ENCODE measurements at places on chromosomes 11 and 22.
A peak's percentile ranks its signal among the peaks of the same experiment; 100 is the strongest.

DNA sequence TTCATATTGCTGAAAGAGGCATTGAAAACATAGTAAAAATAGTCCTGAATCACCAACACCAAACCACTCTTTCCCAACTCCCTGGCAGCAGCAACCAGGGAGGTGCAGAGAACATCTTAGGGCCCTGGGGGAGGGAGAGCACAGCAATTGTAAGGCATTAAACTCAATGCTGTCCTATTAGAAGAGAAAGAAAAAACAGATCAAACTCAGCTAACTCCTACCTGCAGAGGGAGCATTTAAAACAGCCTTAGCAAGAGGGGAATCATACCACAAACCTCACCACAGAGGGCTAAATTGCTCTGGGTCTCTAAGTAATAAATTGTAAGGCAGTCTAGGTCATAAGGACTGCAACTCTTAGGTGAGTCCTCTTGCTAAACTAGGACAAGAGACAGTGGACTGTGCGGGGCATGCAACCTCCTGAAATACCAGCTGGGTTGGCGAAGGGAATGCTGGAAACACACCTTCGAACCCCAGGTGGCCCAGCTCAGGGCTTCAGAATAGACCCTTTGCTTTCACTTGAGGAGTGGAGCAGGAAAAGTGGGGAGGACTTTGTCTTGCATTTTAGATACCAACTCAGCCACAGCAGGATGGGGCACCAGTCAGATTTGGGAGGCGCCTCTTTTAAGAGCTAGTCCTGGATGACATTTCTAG lies 697.1 kb upstream of the FAT3 start:
- DNase-seq: no peak

- DNase-seq: no peak
These were observed 13.1 kb upstream of the CENATAC start for GRCh38 chr11:118984825-118985224.

- no peak for DNase-seq
These were observed 113.8 kb downstream of the ATXN10 start for GRCh38 chr22:45785458-45785857.

DNA sequence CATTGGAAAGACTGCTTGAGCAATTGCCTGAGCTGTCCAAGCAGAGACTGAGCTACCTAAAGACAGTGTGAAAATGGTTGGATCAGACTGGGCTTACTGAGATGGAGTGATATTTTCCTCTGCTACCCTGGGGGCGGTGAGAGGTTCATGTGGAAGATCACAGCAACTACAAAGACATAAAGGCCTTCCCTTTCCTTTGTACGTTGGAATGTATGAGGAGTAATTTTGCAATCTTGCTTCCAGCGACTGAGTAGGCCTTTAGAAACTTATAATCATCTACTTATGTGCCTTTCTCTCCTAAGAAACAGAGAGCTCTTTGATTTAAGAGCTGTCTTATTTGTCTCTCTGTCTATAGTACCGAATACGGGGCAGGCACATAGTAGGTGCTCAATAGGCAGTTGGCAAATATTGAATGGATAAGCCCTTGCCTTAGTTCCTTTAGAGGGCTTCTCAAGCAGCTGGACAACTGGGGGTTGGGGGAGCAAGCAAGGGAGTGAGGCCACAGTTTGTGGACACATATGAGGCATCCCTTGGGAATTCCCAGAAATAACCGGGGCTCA lies 2.4 kb upstream of the HEPACAM start:
- DNase-seq: no peak

GRCh38 chr11:69450857-69451220 lies 30.6 kb upstream of the LINC01488 start:
- DNase-seq: no peak

DNA sequence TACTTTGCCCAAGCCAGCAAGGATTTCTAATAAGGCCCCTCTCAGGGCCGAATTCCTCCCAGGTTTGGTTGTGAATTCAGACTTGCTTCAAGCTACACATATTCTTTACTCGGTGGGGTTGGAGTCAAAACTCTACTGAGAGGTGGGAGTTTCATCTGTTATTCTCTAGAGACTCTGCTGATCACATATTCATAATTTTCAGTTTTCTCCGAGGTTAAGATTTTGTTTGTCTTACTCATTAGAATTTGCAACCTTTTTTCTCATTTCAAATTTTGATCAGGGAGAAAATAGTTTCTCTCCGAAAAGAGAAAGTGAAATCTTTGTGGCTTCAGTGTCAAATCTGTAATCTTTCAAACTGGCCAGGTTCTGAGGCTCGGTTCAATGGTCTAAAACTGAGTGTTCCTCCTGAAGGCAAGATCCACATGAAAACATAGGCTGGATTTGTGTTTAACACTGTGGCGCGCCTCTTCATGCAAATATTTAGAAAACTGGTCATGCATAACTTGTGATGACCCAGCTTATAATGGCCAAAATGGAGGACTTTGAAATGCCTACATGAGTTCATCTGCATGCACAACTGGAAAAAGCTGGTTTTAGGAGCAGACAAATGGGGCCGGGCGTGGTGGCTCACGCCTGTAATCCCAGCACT lies 21.5 kb upstream of the GSTP1 start:
- DNase-seq: no peak

DNA sequence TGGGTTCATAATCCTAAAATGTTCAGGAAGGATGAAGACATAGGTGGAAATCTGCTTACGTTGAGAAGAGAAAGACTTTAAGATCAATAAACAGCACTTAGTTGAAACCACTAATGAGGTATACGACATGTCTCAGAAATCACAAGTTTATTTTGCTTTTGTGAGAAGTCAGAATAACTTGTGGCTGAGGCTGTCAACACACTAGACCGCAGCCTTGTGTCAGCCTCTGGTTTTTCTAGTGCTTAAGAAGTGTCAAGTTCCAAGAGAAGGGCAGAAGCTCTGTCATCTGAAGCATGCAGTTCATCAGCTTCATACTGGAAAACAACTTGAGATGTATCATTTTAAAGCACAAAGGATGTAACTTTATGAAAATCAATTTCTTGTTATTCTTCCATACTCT lies 420.9 kb downstream of the METTL15 start:
- DNase-seq: no peak

DNA sequence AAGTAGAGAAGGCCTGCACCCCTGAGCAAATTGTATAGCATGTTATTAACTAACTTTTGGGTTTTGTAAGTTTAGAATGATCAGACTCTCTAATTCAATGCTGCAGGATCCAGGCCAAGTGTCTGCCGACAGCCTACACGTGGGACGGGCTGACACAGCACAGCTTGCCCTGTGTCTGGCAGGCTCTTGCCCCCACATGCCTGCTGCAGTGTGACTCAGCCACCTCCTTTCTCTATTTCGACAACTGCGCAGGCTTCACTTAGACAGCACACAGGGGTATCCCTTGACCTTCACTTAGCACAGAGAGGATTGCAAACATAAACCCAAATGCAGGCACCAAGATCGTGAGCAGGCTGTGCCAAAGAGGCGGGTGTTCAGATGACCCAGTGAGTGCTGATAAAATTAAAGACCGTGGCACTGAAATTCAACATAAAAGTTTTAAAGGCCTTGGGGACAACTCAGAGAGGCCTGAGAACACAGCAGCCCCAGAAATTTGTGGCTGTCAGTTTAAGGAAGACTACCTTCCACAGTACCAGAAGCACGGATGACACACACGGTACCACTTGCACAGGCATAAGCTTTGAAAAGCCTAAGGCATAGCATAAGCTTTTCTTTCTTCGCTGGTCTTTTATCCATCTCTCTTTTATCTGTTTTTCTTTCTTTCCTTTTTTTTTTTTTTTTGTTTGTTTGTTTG lies 37.8 kb downstream of the SCN3B start:
- DNase-seq: no peak

DNA sequence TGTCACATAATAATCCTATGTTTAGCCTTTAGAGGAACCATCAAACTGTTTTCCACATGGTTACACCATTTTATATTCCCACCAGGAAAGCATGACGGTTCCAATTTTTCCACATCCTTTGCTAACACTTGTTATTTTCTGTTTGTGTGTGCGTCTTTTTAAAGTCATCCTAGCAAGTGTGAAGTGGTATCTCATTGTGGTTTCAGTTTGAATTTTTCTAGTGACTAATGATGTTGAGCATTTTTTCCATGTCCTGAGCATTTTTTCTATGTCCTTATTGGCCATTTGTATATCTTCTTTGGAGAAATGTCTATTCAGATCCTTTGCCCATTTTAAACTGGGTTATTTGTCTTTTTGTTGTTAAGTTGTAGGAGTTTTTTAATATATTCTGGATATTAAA lies 53.7 kb upstream of the DEPDC7 start:
- DNase-seq: no peak

DNA sequence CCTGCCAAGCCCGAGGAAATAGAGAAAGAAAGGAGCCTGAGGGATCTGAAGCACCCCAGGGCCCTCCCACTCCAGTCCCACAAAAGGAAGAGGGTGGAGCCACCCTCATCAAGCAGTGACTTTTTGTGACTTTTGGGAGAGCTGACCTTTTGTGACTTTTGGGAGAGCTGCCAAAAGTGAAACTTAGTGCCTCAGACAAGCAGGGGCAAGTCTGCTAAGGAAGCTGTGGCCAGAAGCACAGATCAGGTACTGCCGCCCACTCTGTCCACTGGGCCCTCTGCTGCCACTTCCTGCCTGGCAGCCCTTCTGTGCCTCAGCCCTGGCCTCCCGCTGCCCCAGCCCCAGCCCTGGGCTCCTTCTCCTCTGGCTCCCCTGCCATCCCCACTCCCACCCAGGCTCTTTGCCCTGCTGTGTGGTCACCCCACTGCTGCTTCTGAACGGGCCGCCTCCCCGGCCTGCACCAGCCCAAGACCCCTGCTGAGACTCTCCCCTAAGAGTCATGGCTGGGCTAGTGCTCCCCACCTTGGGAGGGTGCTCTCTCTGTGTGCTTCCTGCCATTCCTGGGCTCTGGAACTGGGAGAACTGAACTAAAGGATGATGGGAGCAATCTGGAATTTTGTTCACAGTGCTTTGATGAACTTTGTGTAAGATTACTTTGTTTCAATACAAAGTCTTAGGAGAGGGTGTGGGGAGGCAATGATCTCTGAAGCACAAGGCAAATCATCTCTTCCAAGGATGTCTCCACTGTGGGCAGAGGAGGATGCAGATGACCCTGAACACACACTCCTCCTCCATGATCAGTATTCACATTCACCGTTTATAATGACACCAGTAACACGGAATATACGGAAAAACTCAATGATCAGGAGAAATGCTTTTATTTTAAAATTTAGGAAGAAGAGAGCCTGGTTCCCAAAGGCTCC lies at the start of gene APOBEC3H:
TSS of gene APOBEC3H (plus strand) at position 147 of the 923 bp plus-strand sequence. CDS start 3,035 bp downstream, outside the sequence.
- DNase-seq: no peak

- DNase-seq: no peak
These were observed 523.8 kb upstream of the FAT3 start for GRCh38 chr11:91700854-91701253.

DNA sequence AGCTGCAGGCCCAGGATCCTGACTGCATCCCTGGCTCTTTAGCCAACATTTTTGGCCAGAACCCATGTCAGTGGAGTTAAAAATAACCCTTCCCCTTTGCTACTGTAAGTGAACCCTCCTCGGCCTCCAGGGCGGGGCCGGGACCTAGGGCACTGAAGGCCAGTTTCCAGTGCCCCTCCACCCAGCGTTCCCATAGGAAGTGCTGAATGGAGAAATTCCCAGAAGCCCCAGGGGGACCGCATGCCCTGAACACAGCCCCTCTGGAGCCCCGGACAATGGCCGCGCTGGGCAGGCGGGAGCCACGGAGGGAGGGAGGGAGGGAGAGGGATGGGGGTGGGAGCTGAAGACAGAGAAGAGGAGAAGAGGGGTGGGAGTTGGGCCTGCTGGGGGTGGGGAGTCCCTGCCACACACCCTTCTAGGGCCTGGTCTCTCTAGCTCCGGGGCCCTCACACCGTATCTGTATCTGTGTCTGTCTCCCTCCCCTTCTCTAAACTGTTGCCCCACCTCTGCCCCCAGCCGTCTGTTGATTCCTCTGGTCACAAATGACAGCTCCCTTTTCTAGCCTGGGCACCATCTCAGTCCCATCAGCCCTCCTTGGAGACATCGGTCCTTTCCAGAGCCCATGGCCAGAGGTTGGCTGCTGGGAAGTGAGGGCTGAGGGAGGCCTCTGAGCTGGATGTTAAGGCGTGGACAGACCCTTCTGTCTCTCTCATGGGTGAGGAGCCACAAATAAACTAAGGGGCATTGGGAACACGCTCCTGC lies 10.9 kb downstream of the PDGFB start:
- no peak for DNase-seq

DNA sequence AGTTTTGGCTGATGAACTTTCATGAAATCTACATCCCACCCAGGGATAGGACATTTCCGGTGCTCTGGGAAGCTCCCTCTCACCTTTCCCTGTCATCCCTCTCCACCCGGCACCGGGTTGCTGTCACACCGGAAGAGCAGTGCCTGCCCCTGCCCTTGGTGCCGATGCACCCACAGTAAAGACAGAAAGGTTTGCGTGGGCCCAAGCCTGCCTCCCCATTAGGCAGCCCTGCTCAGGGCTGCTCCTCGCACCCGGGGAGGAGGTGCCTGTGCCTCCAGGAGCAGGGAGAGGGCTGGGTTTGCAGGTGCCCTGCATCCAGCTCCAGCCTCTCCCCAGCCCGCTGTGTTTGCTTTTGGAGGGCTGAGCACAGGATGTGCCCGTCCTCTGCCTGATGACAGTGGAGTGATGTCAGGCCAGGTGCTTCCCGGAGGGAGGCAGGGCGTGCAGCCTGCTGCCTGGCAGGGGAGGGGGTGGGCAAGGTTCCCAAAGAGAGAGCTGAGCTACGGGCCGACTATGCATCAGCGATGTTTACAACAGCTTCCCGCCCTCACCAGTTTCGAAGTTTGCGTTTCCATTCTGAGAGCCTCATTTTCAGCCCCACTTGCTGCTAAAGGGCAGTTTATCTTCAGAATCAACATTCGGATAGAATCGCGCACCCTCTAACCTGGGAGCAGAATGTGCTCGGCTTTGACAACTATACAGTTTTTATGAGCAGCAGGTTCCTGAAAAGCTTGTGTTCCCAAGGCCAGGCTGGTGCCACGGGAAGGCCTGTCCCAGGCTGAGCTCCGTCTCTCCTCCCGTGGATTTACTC lies 83.2 kb upstream of the CLDN5 start:
- peak; percentile 10 for DNase-seq

DNA sequence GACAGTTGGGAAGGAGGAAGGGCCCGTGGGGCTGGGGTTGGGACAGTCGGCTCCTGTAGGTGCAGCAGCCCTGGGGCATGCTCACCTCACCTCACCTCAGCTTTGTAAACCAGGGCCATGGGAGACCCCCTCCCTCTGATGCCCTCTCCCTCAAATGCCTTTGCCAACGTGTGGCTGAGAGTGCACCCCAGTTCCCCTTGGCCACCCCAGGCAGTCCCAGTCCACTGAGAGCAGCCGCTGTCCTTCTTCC lies 4.2 kb upstream of the NEAT1 start:
- DNase-seq: no peak

GRCh38 chr22:43994416-43994815 lies 29.7 kb upstream of the PARVB start:
- no peak for DNase-seq
